ENCODE measurements at places on chromosomes 7 and 10.
A peak's percentile ranks its signal among the peaks of the same experiment; 100 is the strongest.

DNA sequence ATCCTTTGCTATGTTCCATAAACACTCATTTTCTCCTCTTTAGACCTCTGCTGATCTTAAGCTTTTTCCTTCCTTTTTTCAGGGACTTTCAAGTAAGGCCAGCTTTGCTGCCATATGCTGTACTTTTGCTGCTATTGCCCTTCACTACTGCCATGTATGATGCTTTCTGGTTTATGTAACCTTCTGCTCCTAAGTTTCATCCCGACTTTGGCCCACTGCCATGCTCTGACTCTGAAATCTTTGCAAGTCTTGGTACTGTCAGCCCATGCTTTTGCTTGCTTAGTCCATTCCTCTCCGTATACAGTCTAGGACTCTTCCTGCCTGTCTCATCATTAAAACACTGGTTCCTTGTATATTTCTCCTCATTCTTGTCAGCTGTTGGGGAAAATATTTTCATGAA is 152.4 kb downstream of the RNF133 start:
- H3K4me1 ChIP-seq: no peaks in the 10 kb centered on the region
- H3K27ac ChIP-seq: no peak overlapping the region
- H3K36me3 ChIP-seq: no peaks in the 10 kb centered on the region
- DNase-seq: no peak

- H3K27me3 ChIP-seq: no peaks in the 10 kb centered on the region
- peaks cover 11% of the 10 kb centered on the region for H3K4me1 ChIP-seq
- peak; percentile 63 for DNase-seq
- H3K36me3 ChIP-seq: no peaks in the 10 kb centered on the region
- peak within 1 kb of the TSS; percentile 85 for H3K4me3 ChIP-seq
- H3K27ac ChIP-seq: peak within 1 kb of the TSS; percentile 97
These were observed at the start of gene FRAT1 for GRCh38 chr10:97318772-97319651. Gene FRAT1 (plus strand): TSS chr10:97319271. CDS start chr10:97319454, 183 bp downstream.

DNA sequence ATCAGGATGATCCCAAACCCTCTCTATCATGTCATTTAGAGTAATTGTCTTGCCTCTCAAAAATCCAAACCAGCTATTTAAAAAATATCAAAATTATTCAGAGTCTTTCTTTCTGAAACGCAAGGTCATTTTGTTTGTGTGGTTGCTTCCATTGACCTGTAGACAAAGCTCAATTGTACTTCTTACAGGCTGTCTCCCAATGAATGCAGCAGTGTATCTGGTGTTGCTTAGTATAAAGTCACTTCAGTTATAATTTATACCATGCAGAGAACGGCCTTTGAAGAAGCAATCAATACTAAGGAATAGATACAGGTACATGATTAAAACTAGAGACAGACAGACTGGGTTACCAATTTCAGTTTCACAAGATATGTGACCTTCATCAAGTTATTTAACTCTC is 80.9 kb downstream of the DOCK4 start:
- no peaks in the 10 kb centered on the region for H3K4me1 ChIP-seq
- no peak for DNase-seq
- H3K4me3 ChIP-seq: no peak overlapping the region
- no peaks in the 10 kb centered on the region for H3K36me3 ChIP-seq

DNA sequence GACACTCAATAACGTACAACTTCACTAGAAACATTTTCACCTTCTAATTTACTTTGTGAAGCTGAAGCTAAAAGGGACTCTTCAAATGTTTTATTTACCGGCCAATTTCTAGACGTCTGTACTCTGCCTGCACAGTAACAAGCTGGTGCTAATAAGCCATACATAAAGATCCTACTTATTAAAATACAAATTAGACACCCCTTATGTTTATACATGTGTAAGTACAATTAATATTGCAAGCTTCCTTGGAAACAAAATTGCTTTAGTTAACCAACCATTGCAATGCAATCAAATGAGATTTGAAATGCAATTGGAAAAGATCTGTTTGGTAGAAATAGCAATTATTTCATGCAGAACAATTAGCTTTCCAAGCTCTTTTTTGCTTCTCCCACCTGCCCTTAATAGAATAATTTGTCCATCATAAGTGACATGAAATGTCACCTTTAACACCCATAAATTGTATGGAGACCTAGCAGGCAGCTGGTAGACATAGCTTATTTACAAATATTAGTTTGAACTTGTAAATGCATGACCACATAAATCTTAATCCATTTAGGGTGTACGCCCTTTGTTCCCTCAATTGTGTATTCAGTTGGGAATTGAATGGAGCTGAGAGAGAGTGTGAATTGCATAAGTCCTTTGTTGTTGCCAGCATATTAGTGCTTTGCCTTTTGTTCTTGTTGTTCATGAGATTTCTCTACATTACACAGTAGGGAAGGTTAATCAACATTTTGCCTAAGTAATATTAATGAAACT is 277.1 kb downstream of the CACNA2D1 start:
- H3K4me3 ChIP-seq: no peak overlapping the region
- no peak for DNase-seq
- H3K27ac ChIP-seq: no peak overlapping the region

DNA sequence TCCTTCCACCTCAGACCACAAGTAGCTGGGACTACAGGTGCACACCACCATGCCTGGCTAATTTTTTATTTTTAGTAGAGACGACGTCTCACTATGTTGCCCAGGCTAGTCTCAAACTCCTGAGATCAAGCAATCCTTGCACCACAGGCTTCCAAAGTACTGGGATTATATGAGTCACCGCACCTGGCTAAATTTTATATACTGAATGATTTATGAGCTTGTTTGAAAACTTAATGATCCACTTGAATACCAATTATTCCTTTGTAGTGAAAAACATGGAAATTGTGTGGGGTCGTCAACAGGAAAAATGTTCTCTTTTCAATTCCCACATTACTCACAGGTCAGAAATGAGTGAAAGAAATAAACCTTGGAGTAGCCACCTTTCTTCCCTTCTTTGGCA is 31.3 kb downstream of the RAPGEF5 start:
- DNase-seq: no peak
- H3K27me3 ChIP-seq: no peaks in the 10 kb centered on the region
- H3K4me1 ChIP-seq: peaks cover 6% of the 10 kb centered on the region

GRCh38 chr10:96930469-96930868 is 98.4 kb downstream of the LCOR start:
- no peak for DNase-seq
- no peaks in the 10 kb centered on the region for H3K27me3 ChIP-seq
- no peaks in the 10 kb centered on the region for H3K4me1 ChIP-seq
- H3K36me3 ChIP-seq: no peaks in the 10 kb centered on the region
- H3K27ac ChIP-seq: no peak overlapping the region

GRCh38 chr10:12602521-12602920 is 253.2 kb downstream of the CAMK1D start:
- no peaks in the 10 kb centered on the region for H3K36me3 ChIP-seq
- H3K27me3 ChIP-seq: no peaks in the 10 kb centered on the region
- H3K27ac ChIP-seq: no peak overlapping the region

DNA sequence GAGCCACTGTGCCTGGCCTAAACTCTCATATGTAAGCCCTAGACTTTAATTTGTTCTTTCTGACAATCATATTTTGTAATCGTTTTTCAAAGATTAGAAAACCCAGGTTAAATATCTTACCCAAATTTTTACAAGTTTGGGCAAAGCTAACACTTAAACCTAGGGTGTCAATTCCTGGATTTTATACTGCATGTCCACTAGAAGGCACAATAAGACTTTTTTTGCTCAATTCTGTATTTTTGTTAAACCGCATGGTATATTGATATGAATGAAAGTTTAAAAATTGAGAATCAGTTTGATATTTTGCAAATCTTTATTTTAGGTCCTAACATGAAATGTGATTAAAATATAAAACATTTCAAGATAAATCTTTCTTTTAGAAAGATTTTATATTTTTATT is 29.3 kb downstream of the DYNC2I1 start:
- no peak overlapping the region for H3K27ac ChIP-seq
- H3K4me1 ChIP-seq: no peaks in the 10 kb centered on the region
- no peaks in the 10 kb centered on the region for H3K27me3 ChIP-seq
- DNase-seq: no peak
- H3K4me3 ChIP-seq: no peak overlapping the region

- H3K4me3 ChIP-seq: no peak overlapping the region
- H3K36me3 ChIP-seq: no peaks in the 10 kb centered on the region
- peaks cover 41% of the 10 kb centered on the region for H3K4me1 ChIP-seq
These were observed 9.7 kb downstream of the IFIT3 start for GRCh38 chr10:89337484-89337883.

DNA sequence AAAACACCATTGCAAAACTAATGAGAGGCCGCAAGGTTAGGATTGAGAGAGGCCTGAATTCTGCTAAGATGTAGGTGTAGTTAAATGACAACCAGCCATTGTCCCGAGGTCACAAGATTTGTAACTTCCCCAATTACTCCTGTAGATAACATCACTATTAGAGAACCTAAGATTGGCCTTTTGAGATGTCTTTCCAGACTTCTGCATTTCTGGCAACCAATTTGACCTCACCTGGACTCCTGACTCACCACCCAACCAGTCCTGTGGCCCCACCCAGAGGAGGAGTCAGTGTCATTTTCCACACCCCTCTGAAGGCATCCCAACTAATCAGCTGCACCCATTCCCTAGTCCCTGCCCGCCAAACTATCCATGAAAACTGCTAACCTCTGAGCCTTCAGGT is 115.7 kb downstream of the PRKAG2 start:
- no peak for DNase-seq
- H3K27me3 ChIP-seq: no peaks in the 10 kb centered on the region
- H3K27ac ChIP-seq: no peak overlapping the region
- H3K4me3 ChIP-seq: no peak overlapping the region
- peaks cover 23% of the 10 kb centered on the region for H3K4me1 ChIP-seq
- H3K36me3 ChIP-seq: peaks cover 13% of the 10 kb centered on the region

GRCh38 chr10:130425169-130425568 is 289.0 kb downstream of the GLRX3 start:
- H3K4me1 ChIP-seq: no peaks in the 10 kb centered on the region
- H3K4me3 ChIP-seq: no peak overlapping the region
- H3K36me3 ChIP-seq: no peaks in the 10 kb centered on the region
- no peak for DNase-seq

GRCh38 chr10:48336978-48337599 is 30.6 kb downstream of the MAPK8 start:
- DNase-seq: no peak
- H3K4me3 ChIP-seq: no peak overlapping the region
- H3K27ac ChIP-seq: no peak overlapping the region
- peaks cover 7% of the 10 kb centered on the region for H3K36me3 ChIP-seq

- no peaks in the 10 kb centered on the region for H3K27me3 ChIP-seq
- H3K4me3 ChIP-seq: no peak overlapping the region
- H3K4me1 ChIP-seq: peaks cover 6% of the 10 kb centered on the region
- DNase-seq: no peak
These were observed 2.3 kb downstream of the MINPP1 start for GRCh38 chr10:87506956-87507355.

GRCh38 chr7:100588438-100588837 is 2.3 kb downstream of the FBXO24 start:
- H3K27ac ChIP-seq: no peak overlapping the region
- H3K27me3 ChIP-seq: peaks cover 20% of the 10 kb centered on the region

GRCh38 chr10:101000127-101000914 is 713 bp downstream of the LZTS2 start:
- peaks cover 34% of the 10 kb centered on the region for H3K4me1 ChIP-seq
- peaks cover 16% of the 10 kb centered on the region for H3K36me3 ChIP-seq
- H3K4me3 ChIP-seq: peak overlapping the region; percentile 97
- peak overlapping the region; percentile 100 for H3K27ac ChIP-seq
- no peaks in the 10 kb centered on the region for H3K27me3 ChIP-seq

GRCh38 chr7:156104501-156105336 is 292.5 kb upstream of the SHH start:
- DNase-seq: no peak
- H3K4me3 ChIP-seq: no peak overlapping the region
- H3K27me3 ChIP-seq: no peaks in the 10 kb centered on the region
- H3K4me1 ChIP-seq: no peaks in the 10 kb centered on the region
- no peak overlapping the region for H3K27ac ChIP-seq

DNA sequence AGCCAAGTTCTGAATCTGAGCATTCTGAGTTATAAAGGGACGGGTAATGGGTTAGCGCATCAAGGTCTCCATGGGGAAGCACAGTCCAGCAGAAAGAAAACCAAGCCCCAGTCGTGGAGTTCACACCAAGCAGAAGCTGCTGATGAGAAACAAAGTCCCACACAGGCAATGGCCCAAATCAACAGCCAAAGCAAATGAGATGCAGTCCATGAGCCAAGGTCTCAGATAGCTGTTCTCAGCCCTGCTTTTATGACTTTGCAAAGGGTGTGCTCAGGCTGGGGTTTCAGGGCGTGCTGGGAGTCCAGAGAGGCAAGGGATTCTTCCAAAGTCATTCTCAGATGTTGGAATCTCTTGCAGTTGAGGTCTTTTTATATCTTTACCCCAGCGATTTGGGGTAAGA is 32.0 kb downstream of the THNSL1 start:
- no peaks in the 10 kb centered on the region for H3K4me1 ChIP-seq
- H3K4me3 ChIP-seq: no peak overlapping the region
- DNase-seq: no peak
- H3K27me3 ChIP-seq: no peaks in the 10 kb centered on the region
- no peaks in the 10 kb centered on the region for H3K36me3 ChIP-seq

DNA sequence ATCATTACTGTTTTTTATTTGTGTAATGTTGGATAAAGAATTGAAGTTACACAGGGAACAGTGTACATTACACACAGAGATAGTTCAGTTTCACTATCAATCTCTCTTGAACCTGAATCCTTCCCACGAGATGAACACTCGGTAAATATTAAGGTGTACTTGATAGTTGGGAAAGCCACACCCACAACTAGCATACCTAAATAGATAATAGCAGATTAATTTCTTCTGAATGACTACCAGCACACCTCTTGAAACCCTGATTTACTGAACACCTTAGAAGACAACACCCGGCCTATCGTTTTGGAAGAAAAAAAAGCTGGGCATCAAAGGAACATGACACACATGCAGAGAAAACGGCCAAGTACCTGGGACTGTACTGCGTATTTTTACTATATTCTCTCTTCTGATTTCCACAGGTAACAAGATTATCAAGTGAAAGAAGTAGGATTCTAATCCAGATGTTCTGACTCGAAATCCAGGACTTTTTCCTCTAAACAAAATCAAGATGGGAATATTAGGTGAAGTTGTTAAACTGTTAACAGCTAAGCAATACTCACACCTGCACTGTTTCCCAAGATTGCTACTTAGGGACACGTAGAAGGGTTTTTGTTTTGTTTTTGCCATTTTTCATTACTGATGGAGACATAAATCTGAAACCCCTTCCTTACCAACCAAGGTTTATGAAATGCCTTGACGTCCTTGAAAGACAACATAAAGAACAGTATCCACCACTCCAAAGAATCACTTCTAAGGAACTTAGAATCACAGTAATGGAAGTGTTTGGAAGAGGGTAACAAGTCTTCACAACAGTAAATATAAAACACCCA is 1.0 kb downstream of the CCDC186 start:
- peak overlapping the region; percentile 96 for H3K27ac ChIP-seq
- no peaks in the 10 kb centered on the region for H3K36me3 ChIP-seq
- H3K27me3 ChIP-seq: no peaks in the 10 kb centered on the region
- DNase-seq: no peak

DNA sequence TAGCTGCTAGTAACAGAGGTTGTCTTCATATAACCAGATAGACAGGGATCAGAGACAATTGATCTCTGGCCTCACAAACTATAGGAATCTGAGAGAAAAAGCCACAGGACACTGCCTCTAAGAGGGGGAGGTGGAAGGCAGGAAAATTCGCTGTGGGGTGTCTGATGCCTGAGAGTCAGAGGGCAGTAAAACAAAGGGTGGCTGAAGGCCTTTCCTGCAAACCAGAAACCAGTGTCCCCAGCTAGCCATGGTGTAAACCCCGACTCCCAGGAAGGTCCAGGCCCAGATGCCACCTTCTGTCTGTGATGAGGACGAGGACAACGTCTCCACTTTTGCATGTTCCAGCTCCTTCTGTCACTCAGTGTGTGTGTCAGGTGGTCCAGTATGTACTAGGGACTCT is 215.1 kb downstream of the ADARB2 start:
- H3K27me3 ChIP-seq: no peaks in the 10 kb centered on the region
- no peaks in the 10 kb centered on the region for H3K4me1 ChIP-seq
- no peak overlapping the region for H3K4me3 ChIP-seq
- no peak for DNase-seq

All from esophagus squamous epithelium (tissue), 5 donors.